MCF 10A (cell line): ENCODE measurements at places on chromosomes 6 and 20. TPM values are rescaled to one million over a fixed set of nuclear protein-coding genes. Genes with fewer than 3 reads are reported as not detected.

DNA sequence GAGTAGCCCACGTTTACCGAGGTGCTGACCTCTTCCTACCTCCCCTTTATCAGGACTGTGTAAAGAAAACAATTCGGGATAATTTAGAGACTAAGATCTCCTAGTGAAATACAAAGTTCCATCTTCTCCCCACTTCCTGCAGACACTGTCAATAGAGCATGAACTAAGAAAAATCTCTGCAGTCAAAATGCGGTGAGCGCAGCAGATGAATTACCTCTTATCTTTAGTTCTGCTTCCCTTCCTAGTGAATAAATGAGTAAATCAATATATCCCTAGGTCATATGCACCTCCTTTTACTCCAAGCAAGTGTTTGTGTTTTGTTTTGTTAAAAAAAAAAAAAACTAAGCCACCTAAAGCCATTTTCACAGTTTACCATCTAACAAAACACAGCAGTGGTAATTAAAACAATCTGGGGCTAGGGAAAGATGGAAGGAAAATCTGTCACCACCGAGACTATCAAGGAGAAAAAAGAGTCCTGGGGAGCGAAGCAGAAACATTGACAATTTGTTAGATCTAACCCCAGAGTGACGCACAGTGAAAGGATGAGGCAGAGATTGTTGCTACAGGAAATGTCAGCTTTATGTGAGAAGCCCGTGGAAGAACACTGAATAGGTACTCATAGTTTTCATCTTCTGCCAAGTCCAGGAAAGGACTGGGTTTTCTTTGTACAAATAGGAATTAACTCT lies 159.4 kb upstream of the SPTLC3 start:
- no peak overlapping the region for H3K27ac ChIP-seq
- H3K4me1 ChIP-seq, result no peaks in the 10 kb centered on the region
- no peaks in the 10 kb centered on the region for H3K36me3 ChIP-seq
- DNase-seq, result no peak
- H3K4me3 ChIP-seq, result no peak overlapping the region
- H3K27me3 ChIP-seq, result peaks cover 18% of the 10 kb centered on the region

- H3K4me3 ChIP-seq, result no peak overlapping the region
- H3K4me1 ChIP-seq, result peaks cover 51% of the 10 kb centered on the region
- DNase-seq, result no peak
- peak overlapping the region; percentile 37 for H3K27ac ChIP-seq
- peaks cover 18% of the 10 kb centered on the region for H3K36me3 ChIP-seq
- H3K27me3 ChIP-seq, result no peaks in the 10 kb centered on the region
Observed at GRCh38 chr6:158323561-158323958, 11.3 kb downstream of the TULP4 start.

The IPCEF1 gene
- not detected in 2 replicates for total RNA-seq

GRCh38 chr6:47105469-47106178 lies 63.5 kb upstream of the ADGRF1 start:
- H3K4me3 ChIP-seq, result no peak overlapping the region
- H3K4me1 ChIP-seq, result peaks cover 11% of the 10 kb centered on the region
- H3K27ac ChIP-seq, result no peak overlapping the region
- H3K27me3 ChIP-seq, result no peaks in the 10 kb centered on the region
- no peaks in the 10 kb centered on the region for H3K36me3 ChIP-seq

DNA sequence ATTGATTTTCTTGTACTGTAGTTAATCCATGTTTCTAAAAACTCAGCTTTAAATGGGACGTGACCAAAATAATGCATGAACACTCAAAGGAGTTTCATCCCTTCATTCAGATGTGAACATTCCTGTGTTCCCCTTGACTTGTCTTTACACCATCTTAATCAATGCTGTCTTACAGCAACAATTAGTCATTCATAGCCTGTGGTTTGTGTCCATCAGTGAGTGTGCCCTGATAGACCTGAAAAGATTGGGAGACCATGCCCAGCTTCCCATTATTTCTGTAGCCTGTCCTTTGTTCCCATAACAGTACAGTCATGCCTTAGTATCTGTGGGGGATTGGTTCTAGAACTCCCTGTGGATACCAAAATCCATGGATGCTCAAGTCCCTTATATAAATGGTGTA lies 23.9 kb downstream of the NT5E start:
- no peak overlapping the region for H3K27ac ChIP-seq
- no peak for DNase-seq
- H3K27me3 ChIP-seq, result no peaks in the 10 kb centered on the region

DNA sequence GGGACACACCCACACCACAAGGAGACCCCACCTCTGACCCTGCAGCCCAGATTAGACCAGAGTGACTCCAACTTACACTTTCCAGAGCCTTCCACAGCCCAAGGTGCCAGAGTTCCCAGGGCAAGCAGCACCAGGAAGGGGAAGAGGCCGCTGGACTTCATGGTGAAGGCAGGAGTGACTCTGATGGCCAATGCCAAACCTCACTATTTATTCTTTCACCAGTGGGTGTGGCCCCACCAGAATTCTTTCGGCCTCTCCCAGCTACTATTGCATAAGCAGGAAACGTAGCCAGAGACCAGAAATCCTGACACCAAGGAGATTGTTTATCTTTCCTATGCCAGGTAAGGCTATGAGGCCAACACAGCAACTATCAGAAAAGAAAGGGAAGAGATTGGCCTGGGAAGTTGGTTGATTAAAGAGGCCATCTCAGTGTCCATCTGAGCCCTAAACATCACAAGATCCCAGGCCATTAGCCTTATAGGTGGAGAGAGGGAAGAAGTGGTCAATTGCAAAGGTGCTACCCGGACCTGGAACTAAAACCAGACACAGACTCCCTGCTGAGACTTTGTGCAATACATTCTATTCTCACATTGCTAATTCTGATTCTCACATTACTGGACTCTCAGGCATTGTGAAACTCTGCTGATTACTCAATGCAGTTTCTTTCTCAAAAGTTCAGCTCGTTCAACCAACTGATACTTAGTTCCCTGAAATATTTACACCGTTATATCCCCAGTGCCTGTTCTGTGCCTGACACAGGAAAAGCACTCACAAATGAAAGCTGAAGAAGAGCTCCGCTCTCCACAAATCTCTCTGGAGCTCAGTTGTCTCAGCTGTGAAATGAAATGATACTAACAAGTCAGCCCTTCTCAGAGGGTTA lies at the start of gene SLPI:
TSS of gene SLPI (minus strand) at position 182 of the 880 bp plus-strand sequence. CDS start at position 161, 21 bp downstream.
- peaks cover 18% of the 10 kb centered on the region for H3K36me3 ChIP-seq
- H3K4me1 ChIP-seq, result peaks cover 60% of the 10 kb centered on the region
- no peaks in the 10 kb centered on the region for H3K27me3 ChIP-seq
- H3K4me3 ChIP-seq, result peak within 1 kb of the TSS; percentile 79

The CD83 gene
- 1.7 and 2.6 TPM in 2 replicates for total RNA-seq

GRCh38 chr6:40125680-40126394 lies 191.6 kb upstream of the MOCS1 start:
- DNase-seq, result no peak
- H3K36me3 ChIP-seq, result no peaks in the 10 kb centered on the region
- H3K27me3 ChIP-seq, result no peaks in the 10 kb centered on the region
- no peak overlapping the region for H3K27ac ChIP-seq
- H3K4me3 ChIP-seq, result no peak overlapping the region
- no peaks in the 10 kb centered on the region for H3K4me1 ChIP-seq

GRCh38 chr6:108689272-108690161 lies 128.8 kb downstream of the FOXO3 start:
- no peaks in the 10 kb centered on the region for H3K27me3 ChIP-seq
- H3K4me1 ChIP-seq, result peaks cover 51% of the 10 kb centered on the region
- peak; percentile 100 for DNase-seq

The SRMS gene
- 0.81 and 1.4 TPM in 2 replicates for total RNA-seq

The ULBP2 gene
- total RNA-seq, result 3.1 and 5.2 TPM in 2 replicates

The AGER gene
- total RNA-seq, result 8.0 and 8.4 TPM in 2 replicates

DNA sequence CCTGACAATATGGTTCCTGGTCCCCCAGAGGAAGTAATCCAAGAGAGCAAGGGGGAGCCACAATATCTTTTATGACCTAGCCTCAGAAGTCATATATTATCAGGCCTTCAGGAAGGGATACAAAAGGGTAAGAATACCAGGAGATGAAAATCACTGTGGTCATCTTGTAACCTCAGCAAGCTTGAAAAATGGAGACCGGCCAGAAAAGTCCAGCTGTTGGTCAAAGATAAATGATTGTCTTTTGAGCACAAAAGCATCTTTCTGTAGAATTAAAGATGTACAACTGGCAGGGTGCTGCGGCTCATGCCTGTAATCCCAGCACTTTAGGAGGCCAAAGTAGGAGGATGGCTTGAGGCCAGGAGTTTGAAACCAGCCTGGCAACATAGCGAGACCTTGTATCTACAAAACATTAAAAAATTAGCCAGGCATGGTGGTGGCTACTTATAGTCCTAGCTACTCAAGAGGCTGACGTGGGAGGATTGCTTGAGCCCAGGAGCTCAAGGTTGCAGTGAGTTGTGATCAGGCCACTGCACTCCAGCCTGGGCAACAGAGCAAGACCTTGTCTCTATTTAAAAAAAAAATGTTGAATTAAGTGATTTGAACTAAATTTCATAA lies 118.0 kb upstream of the MARCKS start:
- no peaks in the 10 kb centered on the region for H3K36me3 ChIP-seq
- H3K27me3 ChIP-seq, result no peaks in the 10 kb centered on the region
- no peak overlapping the region for H3K4me3 ChIP-seq

The ZFP57 gene
- total RNA-seq, result 0.23 TPM in 1 of 2 replicates, not detected in the other

DNA sequence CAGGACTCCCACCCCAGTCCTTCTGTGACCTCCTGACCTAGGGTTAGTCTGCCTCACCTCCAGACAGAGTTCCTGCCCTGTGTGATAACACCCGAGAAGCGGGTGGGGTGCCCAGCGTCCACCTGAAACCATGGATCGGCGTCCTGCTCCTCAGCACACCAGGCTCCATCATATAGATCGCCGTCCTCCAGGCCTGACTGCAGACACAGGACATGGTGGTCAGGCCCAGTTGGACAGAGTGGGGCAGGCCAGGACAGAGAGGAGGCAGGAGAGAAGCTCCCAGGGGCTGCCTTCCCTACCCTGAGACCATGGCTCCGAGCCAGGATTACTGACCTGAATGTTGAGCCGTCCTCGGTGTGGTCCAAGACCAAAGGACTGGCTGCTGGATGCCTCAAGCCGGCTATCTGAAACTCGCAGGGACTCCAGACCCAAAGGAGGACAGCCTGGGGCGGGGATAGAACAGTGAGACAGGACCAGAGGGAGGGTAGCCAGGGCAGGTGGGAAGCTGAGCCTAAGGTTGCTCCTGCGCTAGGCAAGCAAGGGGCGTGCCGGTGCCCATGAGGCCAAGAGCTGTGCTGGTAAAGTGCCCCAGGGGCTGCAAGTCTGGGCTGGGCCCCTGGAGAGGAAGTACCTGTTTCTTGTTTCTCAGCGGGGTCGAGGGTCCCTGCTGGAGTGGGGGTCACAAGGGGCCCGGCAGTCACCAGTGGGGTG lies 2.2 kb downstream of the CPXM1 start:
- peaks cover 62% of the 10 kb centered on the region for H3K27me3 ChIP-seq
- H3K27ac ChIP-seq, result no peak overlapping the region
- H3K4me3 ChIP-seq, result no peak overlapping the region
- H3K4me1 ChIP-seq, result peaks cover 5% of the 10 kb centered on the region

The FOXQ1 gene
- total RNA-seq, result 5.6 and 6.9 TPM in 2 replicates

DNA sequence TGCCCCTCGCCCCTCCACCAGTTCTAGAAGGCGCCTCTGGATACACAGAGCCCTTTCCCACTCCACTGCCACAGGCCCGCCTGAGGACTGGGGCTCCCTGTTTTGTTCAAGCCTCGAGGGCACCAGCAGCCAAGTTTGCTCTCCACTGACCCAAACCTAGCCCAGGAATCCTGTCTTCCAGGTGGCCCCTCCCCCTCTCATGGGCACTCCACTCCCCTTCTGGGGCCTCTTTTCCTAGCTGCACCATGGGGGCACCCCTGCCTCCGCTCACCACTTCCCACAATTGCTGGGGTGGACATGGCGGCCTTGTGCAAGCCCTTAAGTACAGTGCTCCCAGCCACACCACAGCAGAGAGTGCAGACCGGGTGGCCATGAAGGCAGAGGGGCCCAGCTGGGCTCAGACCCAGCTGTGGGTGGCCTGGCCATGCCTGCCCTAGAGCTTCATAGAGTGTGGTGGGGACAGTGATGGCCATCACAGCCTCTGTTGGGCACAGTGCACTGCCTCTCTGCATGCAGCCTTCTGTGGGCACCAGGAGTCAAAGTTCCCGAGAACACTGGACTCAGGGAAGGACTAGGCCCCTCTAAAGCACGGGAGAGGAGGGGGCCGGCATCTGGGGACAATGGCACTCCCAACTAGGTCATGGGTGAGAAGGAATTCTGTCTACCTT lies 1.3 kb downstream of the MYL9 start:
- H3K36me3 ChIP-seq, result peaks cover 8% of the 10 kb centered on the region
- no peak for DNase-seq
- no peaks in the 10 kb centered on the region for H3K27me3 ChIP-seq
- no peak overlapping the region for H3K27ac ChIP-seq
- no peak overlapping the region for H3K4me3 ChIP-seq

DNA sequence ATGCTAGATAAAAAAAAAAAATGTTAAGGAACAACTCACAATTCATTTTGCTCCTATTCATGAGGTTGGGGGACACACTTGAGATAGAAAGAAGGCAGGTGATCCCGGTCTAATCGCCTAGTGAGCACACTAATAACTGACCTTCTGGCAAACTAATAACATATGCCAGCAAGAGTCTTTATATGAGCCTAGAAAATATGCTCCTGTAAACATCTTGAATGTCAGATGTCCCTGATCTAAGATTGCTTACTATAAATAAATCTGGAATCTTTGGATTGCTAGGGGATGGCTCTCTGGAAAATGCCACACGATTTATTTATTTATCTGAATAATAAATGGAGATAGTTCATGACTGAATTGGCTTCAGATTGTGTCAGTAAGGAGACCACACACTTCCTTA lies 821.9 kb downstream of the GRIK2 start:
- DNase-seq, result no peak
- H3K27ac ChIP-seq, result no peak overlapping the region
- H3K4me3 ChIP-seq, result no peak overlapping the region

GRCh38 chr6:37779902-37780628 lies 39.5 kb upstream of the ZFAND3 start:
- no peak for DNase-seq
- H3K27ac ChIP-seq, result no peak overlapping the region
- H3K27me3 ChIP-seq, result no peaks in the 10 kb centered on the region
- H3K4me1 ChIP-seq, result peaks cover 4% of the 10 kb centered on the region

- H3K36me3 ChIP-seq, result peaks cover 59% of the 10 kb centered on the region
- H3K4me1 ChIP-seq, result no peaks in the 10 kb centered on the region
- H3K27ac ChIP-seq, result peak overlapping the region; percentile 25
Observed at GRCh38 chr6:7213416-7213815, 99.6 kb downstream of the SSR1 start.

The PKIB gene
- total RNA-seq, result 3.1 and 6.0 TPM in 2 replicates

- no peak for DNase-seq
- H3K27ac ChIP-seq, result no peak overlapping the region
- peaks cover 15% of the 10 kb centered on the region for H3K4me1 ChIP-seq
- H3K36me3 ChIP-seq, result no peaks in the 10 kb centered on the region
- H3K27me3 ChIP-seq, result peaks cover 19% of the 10 kb centered on the region
- no peak overlapping the region for H3K4me3 ChIP-seq
Observed at GRCh38 chr6:45721665-45722064, 294.0 kb downstream of the CLIC5 start.

- no peaks in the 10 kb centered on the region for H3K4me1 ChIP-seq
- DNase-seq, result peak; percentile 64
- H3K4me3 ChIP-seq, result no peak overlapping the region
- no peaks in the 10 kb centered on the region for H3K27me3 ChIP-seq
Observed at GRCh38 chr6:73610444-73611275, 43.1 kb downstream of the SLC17A5 start.

GRCh38 chr6:97218912-97219311 lies 64.1 kb downstream of the MMS22L start:
- H3K4me1 ChIP-seq, result no peaks in the 10 kb centered on the region
- H3K36me3 ChIP-seq, result no peaks in the 10 kb centered on the region
- no peak overlapping the region for H3K27ac ChIP-seq
- no peaks in the 10 kb centered on the region for H3K27me3 ChIP-seq
- DNase-seq, result no peak
